ENCODE measurements at places on chromosomes 5 and 9. TPM values are rescaled to one million over a fixed set of nuclear protein-coding genes. Genes with fewer than 3 reads are reported as not detected.

DNA sequence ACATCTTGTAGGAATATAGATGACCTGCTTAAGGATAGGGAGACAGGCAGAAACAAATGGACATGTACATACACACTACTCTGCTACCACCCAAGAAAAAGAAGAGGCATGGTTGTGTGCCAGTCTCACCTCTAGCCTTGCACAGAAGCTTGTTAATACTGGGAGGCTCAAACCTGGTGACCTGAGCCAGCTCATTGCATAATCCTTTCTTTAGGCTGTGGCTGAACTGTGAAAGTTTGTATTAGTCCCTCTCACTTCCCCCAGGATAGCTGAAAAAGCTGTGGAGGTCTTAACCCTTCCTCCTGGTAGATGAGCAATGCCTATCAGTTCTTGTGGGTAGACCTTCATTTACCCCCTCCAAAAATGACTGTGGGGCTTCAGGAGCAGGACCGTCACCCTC is 28.7 kb downstream of the TPD52L3 start:
- DNase-seq = no peak

- DNase-seq = no peak
Observed at GRCh38 chr9:78745331-78745730, 448.4 kb downstream of the PSAT1 start.

DNA sequence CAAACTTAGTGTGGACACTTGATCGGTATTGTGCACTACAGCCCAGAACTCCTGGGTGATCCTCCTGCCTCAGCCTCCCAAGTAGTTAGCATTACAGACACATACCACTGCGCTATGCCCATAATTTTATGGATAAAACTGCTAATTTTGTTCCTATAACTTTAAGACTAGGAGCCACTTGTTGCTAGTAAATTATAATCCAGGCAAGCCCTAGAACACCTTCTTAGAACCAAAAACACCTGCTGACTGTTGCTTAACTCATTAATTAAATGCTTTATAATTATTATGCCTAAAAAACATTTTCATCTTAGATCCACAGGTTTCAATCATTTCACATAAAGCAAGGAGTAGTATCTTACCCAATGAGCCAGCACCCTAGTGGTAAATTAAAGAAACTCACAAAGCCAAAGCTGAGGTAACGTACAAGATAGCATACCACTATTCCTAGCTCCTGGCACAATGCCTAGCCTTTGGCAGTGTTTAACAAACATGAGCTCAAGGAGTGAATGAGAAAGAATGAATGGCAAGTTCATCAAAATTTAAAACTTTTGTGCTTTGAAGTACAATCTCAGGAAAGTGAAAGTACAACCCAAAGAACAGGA is 5.4 kb downstream of the MRPS27 start:
- DNase-seq = no peak

DNA sequence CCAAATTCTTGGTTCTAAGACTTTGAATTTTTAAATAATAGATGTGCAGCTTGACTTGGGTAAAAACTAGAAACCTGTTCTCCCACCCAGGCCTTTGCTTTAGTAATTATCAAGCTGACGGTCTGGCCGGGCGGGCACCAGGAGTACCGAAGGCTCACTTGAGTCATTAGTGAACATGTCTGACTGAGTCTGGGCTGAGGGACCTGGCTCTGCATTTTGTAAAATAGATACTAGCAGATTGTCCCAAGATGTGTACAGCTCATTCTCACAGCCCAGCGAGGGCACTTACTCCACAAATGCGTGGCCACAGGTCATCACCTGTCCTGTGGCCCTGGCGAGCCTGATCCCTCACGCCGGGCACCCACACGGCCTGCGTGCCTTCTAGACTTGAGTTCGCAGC is 216.2 kb downstream of the FANCC start:
- no peak for DNase-seq

DNA sequence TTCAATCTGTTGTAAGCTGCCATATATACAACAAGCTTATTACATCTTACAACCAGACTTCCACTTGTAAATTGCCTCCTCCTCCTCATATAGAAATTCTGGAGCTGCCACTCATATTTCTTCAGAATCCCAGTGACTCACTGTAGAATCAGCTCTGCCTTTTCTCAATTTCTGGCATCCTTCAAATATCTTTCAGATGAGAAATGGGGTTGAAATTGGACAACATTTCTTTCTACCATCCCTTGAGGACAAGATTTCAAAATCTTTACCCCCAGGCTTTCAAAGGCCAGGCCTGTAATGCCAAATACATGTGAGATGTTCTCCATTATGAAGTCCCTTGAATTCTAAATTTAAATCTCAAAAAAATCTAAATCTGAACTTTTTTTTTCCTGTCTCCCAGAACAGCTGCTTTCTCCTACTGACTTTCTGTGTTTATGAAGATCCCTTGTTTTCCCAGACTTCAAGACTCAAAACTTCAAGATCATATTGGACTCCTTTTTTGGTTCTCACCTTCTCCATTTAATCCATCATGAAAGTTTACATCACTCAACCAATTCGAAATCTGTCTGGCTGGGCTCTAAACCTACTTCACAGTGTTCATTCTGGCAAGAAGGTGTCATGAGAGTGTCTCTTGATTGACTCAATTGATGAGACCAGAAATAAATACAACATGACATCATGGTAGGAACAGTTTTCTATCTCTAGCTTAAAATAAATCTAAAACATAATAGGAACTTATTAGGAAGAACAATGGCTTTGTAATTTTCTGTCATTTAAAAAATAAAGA is 109.8 kb downstream of the HMHB1 start:
- no peak for DNase-seq

DNA sequence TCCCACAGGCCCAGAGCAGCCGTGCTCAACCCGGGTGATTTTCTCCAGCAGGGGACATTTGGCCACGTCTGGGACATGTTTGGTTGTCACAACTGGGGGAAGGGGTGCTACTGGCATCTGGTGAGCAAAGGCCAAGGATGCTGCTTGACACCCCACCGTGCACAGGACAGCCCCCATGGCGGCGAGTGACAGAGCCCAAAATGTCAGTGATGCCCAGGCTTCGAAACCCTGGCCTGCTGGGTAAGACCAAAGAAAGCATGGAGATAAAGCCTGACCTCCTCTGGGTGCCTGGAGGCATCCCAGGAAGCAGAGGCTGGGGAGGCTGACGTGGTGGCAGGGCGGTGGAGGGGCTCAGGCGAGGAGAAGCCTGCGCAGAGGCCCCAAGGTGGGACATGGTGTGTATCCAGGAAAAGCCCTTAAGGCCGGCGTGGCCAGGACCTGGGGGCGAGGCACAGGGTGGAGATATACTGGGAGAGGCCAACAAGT is 66.4 kb downstream of the ZNF354C start:
- DNase-seq = no peak

GRCh38 chr9:79661886-79662536 is 90.2 kb downstream of the TLE4 start:
- DNase-seq = no peak

- DNase-seq = no peak
Observed at GRCh38 chr5:102600964-102601363, 102.2 kb upstream of the SLCO6A1 start.

DNA sequence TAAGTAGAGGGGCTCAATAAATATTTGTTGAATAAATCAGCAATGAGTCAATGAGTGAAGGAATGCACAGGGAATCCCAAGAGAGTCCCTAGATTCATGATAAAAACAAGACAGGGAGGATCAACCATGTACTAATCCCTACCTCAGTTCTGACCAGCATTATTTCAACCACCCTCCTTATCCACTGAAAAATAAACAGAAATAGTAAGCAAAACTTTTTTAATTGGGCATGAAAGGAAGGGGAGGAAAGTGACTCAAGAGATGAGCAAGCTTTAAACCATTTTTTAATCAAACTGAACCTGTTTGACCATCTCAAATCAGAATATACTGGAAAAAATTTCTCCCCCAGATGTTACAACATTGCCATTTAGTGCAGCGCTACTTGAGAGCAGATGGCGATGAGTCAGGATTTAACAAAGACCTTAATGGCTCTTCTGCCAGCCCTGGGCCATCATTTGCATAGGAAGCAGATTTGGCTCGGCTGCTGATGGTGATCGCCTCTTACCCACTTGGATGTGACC is 194.8 kb upstream of the SLC30A5 start:
- no peak for DNase-seq

DNA sequence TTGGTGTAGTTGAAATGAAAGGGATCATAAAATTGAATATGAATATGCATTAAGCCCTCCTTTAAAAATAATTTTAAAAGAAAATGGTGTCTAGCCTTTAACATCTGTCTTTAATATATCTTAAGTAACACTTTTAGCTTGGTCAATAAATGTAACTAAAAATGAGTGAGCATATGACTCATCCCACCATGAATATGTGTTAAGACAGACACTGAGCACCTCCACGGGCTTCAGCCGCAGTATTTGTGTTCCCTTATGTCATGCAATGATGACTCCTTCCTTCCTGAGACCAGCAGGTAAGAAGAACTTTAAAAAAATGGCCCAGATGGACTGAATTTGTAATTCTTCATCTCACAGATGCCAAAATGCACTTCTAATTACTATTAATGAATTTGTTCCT is 563.2 kb downstream of the NR2F1-AS1 start:
- no peak for DNase-seq

GRCh38 chr9:86368871-86369521 is 14.8 kb upstream of the TUT7 start:
- DNase-seq = no peak

- no peak for DNase-seq
Observed at GRCh38 chr5:144832416-144832815, 661.7 kb downstream of the KCTD16 start.

DNA sequence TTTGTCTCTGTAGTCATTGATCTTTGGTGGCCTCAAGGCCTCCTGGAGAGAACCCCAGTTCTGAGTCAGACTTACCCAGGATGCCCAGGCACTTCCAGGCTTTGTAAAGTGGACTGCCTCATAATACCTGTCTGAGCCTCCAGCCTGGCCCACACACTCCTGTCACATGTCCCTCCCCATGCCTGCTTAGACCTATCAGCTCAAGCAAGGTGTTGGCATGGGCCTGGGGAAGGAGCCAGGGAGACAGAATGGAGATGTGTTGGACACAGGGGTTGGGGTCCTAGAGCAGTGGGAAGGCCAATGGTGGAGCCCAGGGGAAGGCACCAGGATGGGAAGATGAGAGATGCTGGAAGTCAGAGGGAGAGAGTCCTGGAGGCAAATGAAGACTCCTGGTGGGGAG is 136.2 kb downstream of the CFAP90 start:
- DNase-seq = no peak

Gene SPINK5
- 0.47 TPM for polyA plus RNA-seq

Gene HTR4
- 0.07 TPM for polyA plus RNA-seq

Gene HACD4
- 3.0 TPM for polyA plus RNA-seq

Gene SLC6A3
- 0.15 TPM for polyA plus RNA-seq

Gene OBP2B
- 0.32 TPM for polyA plus RNA-seq

Gene PPP3R2
- 0.10 TPM for polyA plus RNA-seq

Gene PLEKHG4B
- polyA plus RNA-seq = 12.7 TPM

Gene HMGXB3
- 28.8 TPM for polyA plus RNA-seq

Measured in renal pelvis (tissue), 12 donors.